ENCODE measurements at places on chromosomes 1 and 21.

GRCh38 chr1:74767490-74767889, 34.5 kb downstream of the TYW3 start:
- peak; percentile 52 for DNase-seq

DNA sequence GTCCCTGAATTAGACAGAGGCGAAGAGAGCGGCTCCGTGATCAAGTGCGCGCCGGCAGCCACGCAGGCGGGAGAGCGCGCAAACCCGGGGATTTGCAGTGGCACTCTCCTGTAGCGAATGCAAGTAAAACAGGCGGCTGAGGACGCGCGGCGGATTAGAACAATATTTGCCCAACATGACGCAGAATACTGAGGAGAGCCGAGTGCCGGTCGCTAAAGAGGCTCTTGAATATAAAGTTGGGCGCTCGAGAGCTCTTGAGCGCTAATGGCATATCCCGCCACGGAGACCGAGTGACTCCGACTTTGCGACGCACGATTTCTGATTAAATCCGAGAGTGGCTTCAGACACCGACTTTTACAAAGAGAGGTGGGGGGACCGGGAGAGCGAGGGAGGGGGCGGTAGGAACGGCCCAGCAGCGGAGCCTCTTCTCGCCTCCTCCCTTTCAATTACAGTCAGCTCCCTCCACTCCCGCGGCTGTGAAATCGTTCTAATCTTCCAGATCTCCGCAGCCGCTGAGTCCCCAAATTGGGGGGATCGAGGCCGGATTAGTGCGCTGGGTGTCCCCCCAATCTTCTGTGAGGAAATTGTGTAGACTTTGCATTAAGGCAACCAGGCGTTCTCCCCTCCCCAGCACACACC, 2.3 kb downstream of the PAX7 start:
- DNase-seq = no peak

DNA sequence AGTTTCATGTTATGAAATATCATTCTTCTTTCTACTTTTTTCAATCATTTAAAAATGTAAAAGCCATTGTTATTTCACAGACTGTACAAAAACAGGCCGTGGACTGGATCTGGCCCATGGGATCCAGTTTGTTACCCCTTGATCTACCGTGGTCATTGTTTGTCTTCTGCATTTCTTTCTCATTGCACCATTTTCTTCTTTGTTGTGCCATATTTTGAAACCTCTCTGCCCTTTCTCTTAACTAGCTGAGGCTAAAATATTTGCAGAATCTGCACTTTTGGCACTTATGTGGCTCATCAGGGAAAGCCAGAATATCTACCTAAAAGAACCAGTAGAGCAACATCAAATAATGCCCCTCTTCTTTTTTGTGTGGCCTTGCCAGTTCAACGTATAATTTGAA, 50.5 kb downstream of the DNAJC6 start:
- no peak for DNase-seq

DNA sequence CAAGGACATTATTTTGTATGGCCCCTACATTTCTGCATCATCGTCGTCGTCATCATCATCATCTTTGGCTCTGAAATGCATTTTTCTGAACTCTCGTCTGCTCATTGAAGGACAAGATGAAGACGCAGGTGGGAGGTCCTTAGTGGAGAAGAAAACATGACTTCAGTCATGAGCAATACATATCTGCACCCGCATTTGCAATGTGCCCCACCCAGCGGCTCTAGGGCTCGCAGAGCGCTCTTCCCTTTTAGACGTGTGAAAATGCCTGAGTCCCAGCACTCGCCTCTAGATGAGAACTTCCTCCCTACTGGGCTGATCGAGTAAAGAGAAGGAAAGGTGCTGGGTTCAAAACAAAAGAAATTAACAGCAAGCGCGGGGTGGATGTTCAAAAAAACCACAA, 10.1 kb downstream of the C1orf174 start:
- no peak for DNase-seq

GRCh38 chr1:22522221-22522743, 41.0 kb upstream of the EPHA8 start:
- DNase-seq = no peak

- no peak for DNase-seq
Observed at GRCh38 chr1:157540852-157541251, 11.5 kb downstream of the FCRL5 start.

DNA sequence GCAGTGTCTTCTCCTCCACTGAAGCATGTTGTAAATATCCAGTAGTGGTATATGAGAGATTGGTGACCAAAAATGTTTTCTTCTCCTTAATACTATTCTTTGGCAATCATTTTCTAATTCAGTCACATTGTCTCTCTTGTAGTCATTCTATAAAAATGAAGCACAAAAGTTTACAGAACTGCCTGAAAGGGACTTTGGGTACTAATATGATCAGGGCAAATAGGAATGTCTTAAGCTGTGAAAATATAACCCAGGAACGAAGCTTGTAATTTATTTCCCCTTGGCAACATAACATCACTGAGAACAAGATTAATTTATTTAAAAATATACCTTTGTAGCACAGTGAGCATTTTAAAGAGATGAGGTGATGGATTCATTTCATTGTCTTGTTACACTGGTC, 4.9 kb downstream of the B3GALT2 start:
- DNase-seq = no peak

DNA sequence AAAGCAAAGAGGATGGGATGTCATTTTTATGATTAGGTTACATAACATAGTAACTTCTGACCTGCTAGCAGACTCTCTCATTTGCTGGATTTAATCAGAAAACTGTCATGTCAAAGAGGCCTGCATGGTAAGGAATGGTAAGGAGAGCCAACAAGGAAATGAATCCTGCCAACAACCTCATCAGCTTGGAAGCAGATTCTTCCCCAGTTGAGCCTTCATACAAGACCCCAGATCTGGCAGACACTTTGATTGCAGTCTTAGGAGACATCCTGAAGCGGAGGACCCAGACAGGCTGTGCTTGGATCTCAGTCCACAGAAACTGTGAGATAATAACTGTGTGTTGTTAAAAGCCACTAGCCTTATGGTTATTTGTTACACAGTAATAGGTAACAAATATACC, 27.6 kb upstream of the MARK1 start:
- no peak for DNase-seq

GRCh38 chr21:29258626-29259338, 39.9 kb upstream of the BACH1 start:
- DNase-seq = no peak

- peak; percentile 69 for DNase-seq
Observed at GRCh38 chr1:9589144-9589718, 520 bp downstream of the TMEM201 start.

DNA sequence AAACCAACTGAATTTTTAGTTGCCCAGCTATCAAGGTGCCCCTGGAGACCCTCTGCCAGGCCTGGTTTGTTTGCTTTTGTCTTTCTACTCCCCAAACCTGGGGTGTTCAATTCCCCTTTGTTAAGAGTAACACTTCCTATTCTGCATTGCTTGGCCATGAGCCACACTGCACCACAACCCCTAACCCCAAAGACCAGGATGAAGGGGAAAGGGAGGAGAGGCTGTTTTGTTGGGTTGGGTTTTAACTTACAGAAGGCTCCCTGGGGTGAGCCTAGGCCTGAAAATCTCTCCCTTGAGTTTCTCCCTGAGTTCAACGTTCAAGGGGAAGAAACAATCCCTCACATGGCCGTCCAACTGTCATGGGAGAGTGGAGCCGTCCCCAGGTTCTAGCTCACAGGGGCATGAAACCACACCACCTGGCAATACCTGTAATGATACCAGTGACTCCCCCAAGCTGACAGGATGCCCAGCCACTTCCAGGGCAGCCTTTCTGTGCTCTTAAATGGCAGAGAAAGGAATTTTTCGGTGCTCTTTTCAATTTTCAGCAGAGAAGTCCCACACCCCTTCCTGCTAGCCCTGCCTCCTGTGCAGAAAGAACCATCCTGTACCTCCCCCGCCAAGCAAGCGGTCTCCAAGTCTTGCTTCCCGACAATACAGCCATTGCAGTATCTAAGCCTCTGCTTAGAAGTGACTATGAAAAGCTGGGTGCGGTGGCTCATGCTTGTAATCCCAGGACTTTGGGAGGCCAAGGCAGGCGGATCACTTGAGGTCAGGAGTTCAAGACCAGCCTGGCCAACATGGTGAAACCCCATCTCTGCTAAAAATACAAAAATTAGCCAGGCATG, 14.9 kb downstream of the SLC45A3 start:
- no peak for DNase-seq

- DNase-seq = peak; percentile 78
Observed at GRCh38 chr1:119008483-119009311, 20.6 kb upstream of the TBX15 start.

DNA sequence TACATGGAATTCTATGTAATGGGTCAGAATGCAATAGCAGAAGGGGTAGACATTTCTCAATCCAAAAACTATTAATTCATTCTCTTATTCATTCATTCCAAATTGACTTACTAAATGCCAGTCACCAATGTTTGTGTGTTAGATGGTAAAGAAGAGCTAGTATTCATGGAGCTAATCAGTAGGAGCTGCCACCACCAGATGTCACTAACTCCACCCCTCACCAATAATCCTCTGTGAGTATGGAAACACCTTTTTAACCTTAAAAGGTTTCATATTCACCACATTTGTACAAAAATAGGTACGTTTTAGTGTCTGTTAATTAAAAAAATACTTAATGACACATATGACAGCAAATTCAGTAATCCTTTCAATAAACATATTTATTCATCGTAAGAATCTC, 131.8 kb upstream of the PKN2 start:
- peak; percentile 3 for DNase-seq

GRCh38 chr1:39922251-39922688, 20.6 kb upstream of the MYCL start:
- no peak for DNase-seq

- DNase-seq = no peak
Observed at GRCh38 chr1:29417147-29417858, 181.0 kb downstream of the PTPRU start.

- DNase-seq = no peak
Observed at GRCh38 chr1:152367436-152367835, 7.6 kb upstream of the FLG2 start.

All from hematopoietic multipotent progenitor cell treated with erythropoietin and hydrocortisone succinate and interleukin-3 and kit ligand, for 6 days (in vitro differentiated cells).